Activated CD8-positive, alpha-beta memory T cell treated with anti-CD3 and anti-CD28 coated beads, Interleukin-2, amount 10 ng/mL, durations not matched to agents 7 days and 5 days (primary cell): ENCODE measurements at places on chromosomes 6 and 20. TPM values are rescaled to one million over a fixed set of nuclear protein-coding genes. Genes with fewer than 3 reads are reported as not detected.
A peak's percentile ranks its signal among the peaks of the same experiment; 100 is the strongest.

- DNase-seq = no peak
Measured at GRCh38 chr6:151118461-151119123, 121.2 kb upstream of the AKAP12 start.

DNA sequence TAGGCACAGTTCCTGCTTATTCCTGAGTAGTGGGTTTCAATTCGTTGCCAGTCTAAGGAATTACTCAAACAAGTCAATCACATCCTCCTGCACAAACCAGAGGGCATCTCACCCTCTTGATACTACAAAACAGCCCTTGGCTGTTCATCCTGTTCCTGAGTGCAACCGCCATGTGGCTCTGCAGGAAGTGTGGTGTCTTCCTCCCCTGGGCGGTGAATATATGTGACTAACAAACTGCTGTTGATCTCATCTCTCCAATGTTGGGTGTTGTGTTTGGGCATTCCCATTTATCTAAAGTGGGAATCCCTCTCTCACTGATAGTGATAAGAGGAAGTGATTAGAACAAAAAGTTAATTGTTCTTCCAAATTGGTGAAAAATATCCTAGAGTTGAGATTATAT is 163.0 kb downstream of the TBX18 start:
- DNase-seq = no peak

- DNase-seq = peak; percentile 72
Measured at GRCh38 chr20:46089167-46089416, 670 bp downstream of the NCOA5 start.

DNA sequence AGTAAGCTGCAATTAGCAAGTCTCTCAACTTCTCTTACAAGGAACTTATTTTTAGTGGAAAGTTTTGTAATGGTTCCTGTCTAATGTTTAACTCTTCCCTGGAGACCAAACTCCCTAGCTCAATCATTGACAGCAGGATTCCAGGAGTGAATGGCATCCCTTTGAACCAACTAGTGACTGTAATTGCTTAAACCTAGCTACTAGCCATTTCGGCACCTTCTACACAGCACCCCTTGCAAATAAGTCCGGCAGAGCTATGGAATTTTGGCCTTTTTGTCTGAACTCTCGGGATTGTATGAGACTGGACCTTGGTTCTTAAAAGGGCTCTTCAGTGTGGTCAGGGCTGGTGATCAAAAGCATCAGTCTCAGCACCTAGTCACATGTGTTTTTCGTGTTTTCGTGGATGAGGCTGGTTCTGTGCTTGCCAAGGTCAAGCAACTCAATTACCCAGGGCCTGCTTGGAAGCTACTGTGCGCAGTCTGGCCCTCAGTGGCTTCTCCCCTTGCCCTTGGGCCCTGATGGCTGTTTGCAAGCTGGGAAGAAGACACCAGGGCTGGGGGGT is 135.3 kb upstream of the NEDD9 start:
- no peak for DNase-seq

GRCh38 chr20:62961310-62961783 is 8.8 kb downstream of the SLC17A9 start:
- no peak for DNase-seq

LTV1 gene
- total RNA-seq = 35.7 TPM

GRCh38 chr6:159455700-159456274 is 237.3 kb downstream of the SOD2 start:
- DNase-seq = no peak

NKAIN2 gene
- not detected for total RNA-seq

DNA sequence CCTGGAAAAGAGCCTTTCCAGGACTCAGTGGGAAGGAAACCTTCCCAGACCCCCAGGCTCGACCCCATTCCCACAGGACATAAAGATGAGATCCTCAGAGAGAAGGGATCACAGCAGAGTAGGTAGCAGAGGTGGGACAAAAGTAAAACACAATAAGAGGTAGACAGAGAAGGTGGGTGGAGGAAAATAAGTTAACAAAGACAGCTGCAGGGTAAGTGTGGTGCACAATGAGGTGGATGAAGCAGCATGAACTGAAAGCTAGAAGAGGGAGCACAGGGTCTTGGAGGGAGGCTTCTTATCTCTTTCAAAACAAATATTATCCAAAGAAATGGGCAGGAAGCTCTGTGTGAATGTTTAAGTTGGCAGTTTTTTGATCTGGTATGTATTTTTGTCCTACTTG is 14.0 kb upstream of the MAP7 start:
- DNase-seq = no peak

- DNase-seq = no peak
Measured at GRCh38 chr6:53524455-53524815, 20.5 kb downstream of the GCLC start.

C20orf141 gene
- not detected for total RNA-seq

GRCh38 chr6:74579047-74579446 is 626.8 kb downstream of the COL12A1 start:
- DNase-seq = no peak

DNA sequence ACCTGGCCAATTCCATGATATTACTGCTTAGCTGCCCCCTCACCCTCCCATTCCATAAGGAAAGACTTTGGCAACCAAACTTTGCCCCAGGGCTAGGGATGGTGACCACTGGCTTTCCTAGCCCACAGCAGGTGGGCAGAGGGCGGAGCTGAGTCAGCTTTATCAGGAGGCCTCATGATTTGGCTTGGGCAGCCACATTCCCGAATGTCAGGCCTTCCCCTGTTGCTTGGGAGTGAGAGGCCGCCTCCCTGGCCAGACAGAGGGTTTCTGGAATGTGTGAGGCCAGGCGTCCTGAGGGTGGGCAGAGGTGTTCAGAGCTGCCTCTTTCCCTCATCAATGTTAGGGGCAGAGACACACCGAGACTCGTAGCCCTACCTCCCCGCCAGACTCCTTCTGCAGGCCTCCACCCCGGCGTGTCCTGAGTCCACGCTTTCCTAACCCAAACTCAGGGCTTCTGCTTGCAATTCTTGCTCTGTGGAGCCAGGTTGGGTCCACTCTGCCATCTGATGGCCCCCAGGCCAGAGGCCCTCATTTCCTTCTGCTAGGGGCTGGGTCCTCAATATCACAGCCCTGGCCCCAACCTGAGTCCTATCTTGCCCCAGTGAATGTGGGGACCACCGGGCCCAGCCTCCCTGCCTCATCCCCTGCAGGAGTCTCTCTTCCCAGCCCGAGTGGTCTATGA is 19.3 kb downstream of the UQCC2 start:
- DNase-seq = no peak

ANGPT4 gene
- total RNA-seq = not detected

GRCh38 chr6:63923139-63923739 is 287.6 kb downstream of the PHF3 start:
- no peak for DNase-seq

MDN1 gene
- total RNA-seq = 56.2 TPM

ULBP3 gene
- total RNA-seq = 1.4 TPM

- DNase-seq = no peak
Measured at GRCh38 chr6:155962276-155962675, 506.6 kb upstream of the NOX3 start.

DNA sequence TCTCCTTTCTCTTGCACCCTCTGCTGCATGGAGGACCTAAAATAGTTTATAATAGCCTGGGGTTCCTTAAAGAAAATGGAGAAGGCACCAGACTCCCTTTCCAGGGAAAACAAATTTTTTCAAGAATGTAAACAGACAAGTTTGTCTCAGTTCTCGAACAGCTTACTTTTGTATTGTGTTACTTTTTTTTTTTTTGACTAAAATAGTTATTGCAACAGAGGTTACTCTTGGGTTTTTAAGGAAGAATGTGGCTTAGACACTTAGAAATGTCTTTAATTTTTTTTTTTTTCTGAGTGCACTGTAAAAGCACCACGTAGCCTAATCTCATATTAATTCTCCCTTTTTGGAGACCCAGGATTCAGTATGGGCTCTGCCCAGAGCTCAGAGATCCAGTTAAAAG is 148.7 kb upstream of the CARMIL1 start:
- no peak for DNase-seq

DNA sequence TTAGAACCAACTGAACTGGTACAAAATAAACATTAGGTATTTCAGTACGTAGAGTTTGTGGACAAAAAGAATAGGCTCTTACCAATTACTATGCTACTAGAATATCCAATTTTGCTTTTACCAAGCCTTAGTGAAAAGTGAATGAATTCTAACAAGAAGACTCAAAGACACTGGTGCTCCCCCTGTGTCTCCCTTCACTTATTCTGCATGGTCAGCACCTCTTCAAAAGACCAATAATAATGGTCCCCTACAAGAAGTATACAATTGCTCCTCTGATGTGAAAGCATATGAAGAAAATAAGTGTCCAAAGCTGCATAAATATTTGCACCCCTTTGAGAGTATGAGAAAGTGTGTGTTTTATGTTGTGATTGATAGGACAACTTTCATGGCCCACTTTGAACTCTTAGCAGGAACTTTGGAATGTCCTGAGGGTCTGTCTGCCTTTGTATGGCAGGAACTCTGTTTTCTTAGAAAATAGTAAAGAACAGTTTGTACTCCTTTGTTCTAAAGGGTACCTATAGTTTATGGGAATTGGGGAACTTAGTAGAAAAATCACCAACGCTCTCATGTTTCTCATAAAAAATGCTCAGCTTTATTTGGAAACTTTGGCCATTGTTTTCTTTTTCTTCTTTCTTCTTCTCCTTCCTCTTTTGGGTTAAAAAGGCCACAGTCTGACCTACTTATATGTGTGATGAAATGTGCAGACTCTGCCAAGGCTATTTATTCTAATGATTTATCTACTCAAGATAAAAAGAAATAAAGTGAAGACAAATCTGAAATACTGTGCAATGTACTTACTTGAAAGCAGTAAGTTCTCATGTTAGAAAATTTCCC is 352.4 kb downstream of the LAMA2 start:
- DNase-seq = no peak

DNA sequence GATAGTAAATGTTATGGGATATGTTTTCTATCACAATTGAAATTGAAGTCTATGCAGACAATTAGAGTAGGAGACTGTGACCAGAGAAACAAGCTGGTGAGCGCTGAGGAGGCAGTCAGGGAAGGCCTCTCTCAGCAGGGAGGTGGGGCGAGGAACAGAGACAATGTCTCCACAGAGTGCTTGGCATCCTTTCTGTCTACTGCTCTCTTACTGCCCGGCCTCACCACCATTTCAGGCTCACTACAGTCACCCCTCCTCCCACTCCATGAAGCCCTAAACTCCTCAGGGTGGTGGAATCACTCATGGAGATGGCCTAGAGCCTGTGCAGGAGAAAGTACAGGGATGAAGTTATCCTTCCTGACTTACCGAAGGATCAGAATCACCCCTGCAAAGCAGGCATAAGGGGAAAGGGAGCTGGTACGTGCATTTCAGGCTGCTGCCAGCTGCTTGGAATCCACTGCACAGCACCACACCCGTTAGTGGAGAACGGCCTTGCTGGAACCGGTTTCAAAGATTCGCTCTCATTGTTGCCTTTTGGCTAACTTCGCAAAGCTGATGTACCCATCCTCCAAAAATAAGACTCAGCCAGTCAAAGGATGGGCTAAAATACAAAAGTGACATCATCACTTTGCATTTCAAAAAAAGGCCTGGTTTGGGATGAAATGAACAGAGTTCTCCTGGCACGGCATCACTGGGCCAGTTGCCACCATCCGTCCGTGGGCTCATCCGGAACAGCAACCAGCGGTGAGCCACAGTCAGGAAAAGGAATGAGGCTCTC is 67.3 kb downstream of the SLC22A23 start:
- no peak for DNase-seq

ECT2L gene
- total RNA-seq = not detected
